ENCODE measurements at places on chromosomes 2 and 18.

DNA sequence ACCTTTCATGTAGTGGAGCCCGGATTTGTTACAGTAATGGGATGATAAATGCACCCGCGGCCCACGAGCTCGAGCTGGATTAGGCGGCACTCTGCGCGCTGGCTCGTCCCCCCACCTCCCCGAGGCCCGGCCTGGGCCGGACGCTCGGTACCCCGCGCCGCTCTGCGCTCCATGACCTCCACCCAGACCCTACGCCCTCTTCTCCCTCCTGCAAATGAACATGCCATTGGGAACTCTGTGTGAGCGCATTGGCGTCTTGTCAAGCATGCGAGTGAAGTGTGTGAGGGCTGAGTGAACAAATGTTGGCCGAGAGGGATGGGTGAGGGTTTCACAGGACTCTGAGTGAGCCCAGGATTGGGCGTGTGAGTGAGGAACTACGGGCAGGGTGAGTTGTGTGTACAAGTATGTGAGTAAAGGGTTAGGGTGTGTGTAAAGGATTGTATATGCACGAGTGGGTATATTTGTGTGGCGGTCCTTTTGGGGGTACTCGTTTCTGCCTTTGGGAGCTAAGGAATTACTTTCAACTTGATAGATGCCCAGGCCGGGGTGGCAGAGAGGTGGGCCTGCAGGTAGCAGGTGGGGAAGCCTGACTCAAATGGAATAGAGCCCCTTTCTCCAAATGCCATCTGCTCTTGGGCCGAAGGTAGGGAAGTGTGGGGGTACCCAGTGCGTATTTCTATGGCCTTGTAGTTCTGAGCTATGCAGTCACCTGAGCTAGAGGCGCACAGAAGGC, 2.9 kb upstream of the EN1 start:
- no peak for DNase-seq

DNA sequence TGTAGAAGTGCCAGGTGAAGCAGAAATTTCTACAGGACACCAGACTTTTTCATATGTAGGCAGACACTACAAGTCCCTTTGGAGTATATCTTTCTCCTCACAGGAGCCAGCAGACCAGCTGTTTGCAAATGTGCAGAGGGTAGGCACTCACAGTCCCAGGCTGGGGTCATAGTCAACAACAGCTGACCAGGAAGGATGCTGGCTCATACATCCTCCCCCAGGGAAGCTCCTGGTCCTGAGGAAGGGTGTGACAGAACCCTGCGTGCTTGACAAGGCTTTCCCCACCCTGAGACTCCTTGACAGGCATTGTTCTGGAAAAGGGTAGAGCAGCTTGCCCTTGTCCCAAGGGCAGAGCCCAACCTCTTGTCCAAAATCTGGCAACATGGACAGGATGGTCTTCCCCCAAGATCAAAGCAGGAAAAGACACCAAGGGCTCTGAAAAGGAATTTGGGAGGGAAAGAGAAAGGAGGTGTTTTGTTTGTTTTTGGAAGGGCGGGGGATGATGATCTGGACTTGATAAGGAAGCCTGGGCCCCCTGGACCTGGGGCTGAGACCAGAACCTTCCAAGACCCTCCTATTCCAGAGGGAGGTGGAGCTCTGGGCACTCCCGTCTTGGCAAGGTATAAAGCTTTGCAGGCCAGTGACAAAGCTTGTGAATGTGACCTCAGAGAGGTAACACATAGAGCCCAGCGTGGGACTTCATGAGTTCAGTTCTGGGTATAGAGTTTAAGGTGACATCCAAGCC, 87.1 kb downstream of the GFPT1 start:
- DNase-seq: no peak

GRCh38 chr2:133365117-133365516, 203.1 kb downstream of the NCKAP5 start:
- no peak for DNase-seq

GRCh38 chr18:73549236-73549635, 598.4 kb downstream of the FBXO15 start:
- DNase-seq: no peak

GRCh38 chr2:57444752-57445430, 601.7 kb upstream of the VRK2 start:
- no peak for DNase-seq

Measured in activated naive CD4-positive, alpha-beta T cell treated with anti-CD3 and anti-CD28 coated beads, Interleukin-2, amount 50 U/mL, for 72 hours (primary cell).